SW 1271 (cell line): ENCODE measurements at places on chromosomes 3 and 15.

DNA sequence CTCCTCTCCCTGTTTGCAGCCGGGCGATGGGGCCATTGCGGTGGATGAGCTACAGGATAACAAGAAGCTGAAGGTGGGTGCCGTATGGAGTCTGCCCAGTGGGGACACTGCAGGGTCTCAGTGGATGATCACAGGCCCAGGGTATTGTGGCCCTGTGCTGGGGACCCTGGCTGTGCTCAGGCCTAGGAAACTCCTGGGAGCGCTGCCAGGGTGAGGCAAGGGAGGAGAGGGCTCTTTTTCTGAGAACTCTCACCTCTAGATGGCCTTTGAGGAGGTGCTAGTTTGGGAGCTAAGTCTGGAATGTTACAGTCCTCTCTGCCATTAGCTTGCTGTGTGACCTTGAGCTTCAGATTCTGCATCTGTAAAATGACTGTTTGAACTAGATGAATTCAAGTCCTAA, 16.4 kb downstream of the SLC24A1 start:
- DNase-seq = no peak

GRCh38 chr3:171879472-171879871, 36.3 kb downstream of the TMEM212 start:
- DNase-seq = no peak

- DNase-seq = no peak
Measured at GRCh38 chr3:10004960-10005564, 18.4 kb upstream of the EMC3 start.

DNA sequence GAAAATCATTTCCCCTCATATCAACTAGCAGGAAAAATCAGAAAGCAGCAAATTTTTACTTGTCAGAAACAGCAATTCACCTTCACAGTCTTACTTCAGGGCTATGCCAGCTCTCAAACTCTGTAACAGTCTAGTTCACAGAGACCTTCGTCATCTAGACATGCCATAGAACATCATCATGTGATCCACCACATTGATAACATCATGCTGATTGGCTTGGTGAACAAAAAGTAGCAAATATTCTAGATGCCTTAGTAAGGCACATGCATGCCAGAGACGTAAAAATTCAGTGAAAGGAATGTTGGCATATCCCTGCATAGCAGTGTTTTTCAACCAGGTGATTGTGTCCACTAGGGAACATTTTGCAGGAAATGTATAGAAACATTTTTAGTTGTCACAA, 8.6 kb upstream of the SCAPER start:
- DNase-seq = no peak

DNA sequence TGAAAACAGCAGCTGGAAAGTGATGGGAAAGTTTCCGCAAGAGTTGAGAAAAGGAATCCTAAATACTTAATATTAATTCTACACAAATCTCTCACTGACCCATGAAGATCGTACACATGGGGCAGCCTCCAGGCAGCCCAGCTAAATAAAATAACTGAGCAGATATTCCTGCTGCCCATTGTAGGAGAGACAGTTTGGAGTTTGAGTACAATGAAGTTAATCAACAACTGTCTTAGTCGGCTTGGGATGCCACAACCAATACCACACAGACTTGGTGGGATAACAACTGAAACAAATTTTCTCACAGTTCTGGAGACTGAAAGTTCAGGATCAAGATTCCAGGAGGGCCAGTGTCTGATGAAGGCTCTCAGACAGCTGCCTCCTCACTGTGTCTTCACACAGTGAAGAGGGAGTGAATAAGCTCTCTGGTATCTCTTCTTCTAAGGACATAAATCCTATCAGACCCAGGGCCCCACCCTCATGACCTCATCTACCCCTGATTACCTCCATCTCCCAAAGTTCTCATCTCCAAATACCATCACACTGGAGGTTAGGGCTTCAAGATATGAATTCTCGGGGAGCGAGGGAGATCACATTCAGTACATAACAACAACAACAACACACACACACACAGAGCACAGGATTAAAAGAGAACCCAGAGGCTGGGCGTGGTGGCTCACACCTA, 9.7 kb downstream of the TRPM7 start:
- no peak for DNase-seq

DNA sequence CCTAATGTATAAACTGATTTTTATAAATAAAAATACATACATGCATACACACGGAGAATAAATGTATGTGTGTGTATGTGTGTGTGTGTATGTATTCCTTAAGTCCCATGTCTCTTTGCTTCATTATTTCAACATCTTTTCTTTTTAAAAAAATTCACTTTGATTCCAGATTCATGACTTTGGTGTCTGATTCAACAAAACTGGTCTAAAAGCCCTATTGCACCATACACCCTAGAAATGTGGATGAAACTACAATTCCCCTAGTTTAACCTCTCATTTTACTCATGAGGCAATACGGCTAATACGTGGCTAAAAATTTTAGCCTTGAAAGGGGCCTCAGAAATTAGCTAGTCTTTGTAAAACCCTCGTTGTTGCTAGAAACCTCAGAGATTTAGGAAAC, 228.1 kb downstream of the ADAMTS9 start:
- no peak for DNase-seq

DNA sequence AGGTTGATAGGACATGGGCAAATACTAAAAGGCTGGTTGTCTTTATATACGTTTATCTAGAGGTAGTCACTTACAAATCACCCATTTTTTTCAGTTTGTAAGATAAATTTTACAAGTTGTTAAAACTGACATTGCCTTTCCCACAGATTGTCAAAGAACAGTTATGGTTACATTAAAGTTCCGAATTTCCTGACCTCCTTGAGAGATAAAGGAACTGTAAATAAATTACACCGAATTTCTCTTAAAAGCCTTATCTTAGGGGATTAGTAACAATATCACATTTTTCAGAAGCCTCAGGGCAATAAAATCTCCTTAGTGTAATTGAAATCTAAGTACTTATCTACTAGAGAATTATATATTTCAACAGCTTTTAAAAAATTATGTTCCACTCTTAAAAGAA, 49.5 kb downstream of the ZPLD1 start:
- no peak for DNase-seq

GRCh38 chr15:71698030-71698429, 112.3 kb upstream of the NR2E3 start:
- no peak for DNase-seq

DNA sequence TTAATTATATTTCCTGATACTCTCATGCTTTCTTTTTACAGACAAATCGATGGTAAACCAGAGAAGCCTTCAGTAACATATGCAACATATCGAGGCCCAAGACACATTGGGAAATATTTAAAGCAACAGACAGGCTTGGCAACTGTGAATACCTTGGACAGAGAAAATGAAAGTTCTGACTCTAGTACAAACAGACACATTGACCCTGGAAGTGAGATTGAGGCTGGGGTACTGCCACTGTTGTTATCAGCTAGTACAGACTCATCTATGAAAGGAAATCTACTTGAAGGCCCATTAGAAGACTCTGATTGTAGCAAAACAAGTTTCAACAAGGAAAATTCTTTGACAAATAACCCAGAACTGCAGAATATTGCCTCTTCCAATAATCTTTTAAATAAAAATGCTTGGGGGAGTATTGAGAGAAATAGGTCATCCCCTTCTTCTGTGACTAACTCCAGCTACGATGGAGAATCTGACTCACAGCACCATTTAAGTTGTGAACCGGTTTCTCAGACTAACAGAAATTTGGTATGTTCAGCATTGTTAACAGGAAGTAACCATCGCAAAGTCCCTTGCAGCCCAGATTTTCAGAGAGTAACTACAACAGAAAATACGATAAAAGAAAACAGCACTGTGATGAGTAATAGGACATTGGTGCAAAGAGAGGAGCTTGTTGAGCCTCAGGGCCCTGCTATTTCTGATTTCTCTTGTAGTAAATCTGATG, 50.2 kb downstream of the CRYBG3 start:
- DNase-seq = no peak

DNA sequence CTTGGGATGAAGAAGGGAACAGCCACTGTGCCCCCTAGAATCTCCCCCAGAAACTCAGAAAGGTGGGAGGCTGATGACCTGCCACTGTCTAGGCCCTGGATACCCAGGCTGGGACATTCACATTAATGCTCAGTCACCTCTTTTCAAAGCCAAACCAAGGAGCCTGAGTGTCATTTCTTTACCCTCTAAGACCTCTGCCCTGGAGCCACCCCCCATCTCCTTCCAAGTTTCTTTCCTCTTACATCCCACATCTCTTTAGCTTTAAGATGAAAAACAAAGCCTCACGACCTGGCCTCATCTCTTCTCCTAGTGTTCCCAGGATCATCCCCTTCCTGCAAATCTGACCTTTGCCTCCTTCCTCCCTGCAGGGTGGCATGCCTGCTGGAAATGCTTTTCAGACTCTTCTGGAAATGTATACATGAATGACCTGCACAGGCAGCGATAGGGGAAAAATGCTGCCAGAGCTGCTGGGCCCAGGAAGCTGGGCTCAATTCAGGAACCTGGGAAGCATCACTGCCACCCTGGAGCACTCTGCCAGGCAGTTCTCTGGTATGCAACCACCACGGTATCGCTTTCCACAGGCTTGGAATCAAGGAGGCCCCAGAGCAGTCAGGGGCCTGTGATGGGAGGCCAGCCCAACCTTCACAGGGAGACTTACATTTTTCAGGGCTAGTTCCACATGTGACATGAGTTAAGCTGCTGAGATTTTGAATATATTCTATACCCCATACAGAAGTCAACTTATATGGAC, 67.6 kb downstream of the DAPK2 start:
- no peak for DNase-seq

- no peak for DNase-seq
Measured at GRCh38 chr3:144105542-144105941, 133.9 kb downstream of the DIPK2A start.

DNA sequence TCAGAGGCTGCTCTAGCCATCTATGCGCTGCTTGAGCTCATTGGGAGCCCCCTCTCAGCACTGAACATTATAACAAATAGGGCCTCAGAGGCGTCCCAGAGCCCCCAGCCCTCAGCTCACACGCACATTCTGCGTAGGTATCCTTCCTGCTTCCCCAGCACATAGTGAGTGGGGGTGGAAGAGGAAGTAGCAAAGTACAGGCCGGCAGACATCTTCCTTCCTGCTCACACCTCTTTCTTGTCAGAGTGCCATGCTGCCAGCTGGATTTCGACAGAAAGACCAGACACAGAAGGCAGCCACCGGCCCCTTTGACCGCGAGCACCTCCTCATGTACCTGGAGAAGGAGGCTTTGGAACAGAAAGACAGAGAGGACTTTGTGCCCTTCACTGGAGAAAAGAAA, 16.6 kb downstream of the TMOD2 start:
- no peak for DNase-seq

- DNase-seq = no peak
Measured at GRCh38 chr15:53644660-53645059, 114.8 kb downstream of the WDR72 start.

DNA sequence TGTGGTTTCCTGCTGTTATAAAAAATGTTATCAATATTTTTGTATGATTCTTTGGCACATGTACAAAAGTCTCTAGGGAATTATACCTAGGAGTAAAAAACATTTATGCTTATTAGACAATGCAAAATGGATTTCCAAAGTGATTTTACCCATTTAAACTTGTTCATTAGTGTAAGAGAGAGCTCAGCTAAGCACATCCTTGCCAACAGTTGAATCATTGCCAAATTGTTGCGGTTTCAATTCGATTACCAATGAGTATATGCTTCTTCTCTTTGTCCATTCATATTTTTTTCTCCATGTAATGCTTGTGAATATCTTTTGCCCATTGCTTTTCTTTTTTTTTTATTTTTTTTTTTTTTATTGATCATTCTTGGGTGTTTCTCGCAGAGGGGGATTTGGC, 17.2 kb downstream of the CASR start:
- DNase-seq = no peak

DNA sequence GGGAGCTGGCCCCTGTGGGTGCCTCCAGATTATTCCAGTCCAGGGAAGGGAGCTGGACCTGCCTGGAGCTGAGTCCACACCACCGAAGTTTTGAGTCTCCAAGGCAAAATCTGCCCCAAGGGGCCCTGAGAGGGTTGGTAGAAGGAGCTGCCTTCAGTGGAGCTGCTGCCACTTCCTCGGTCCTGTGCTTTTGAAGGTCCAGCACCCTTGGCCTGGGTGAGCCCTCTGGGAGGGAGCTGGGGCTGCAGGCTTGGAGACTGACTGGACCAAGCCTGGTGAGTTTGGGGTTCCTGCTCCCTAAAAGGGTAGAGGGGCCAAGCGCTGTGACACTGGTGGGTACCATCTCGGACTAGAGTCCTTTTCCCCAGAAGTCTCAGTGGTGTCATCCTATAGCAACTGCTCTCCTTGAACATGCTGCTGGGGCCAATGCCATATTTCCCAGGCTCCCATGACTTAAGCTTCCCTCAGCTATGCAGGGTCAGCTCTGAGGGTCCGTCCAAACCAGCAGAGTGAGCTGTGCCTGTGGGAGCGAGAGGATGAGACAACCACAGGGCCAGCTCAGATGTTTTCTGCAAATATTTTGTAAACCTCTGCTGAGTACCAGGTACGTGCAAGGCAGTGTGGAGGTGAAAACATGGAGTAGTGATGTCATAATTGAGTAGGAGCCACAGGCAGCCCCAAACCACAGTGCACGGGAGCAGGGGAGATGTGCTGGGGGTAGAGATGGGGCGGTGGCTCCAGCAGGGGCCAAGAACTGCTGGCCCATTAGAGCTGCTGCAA, 96.0 kb downstream of the ABHD5 start:
- no peak for DNase-seq

- no peak for DNase-seq
Measured at GRCh38 chr3:189137416-189137815, 34.4 kb upstream of the TPRG1 start.

DNA sequence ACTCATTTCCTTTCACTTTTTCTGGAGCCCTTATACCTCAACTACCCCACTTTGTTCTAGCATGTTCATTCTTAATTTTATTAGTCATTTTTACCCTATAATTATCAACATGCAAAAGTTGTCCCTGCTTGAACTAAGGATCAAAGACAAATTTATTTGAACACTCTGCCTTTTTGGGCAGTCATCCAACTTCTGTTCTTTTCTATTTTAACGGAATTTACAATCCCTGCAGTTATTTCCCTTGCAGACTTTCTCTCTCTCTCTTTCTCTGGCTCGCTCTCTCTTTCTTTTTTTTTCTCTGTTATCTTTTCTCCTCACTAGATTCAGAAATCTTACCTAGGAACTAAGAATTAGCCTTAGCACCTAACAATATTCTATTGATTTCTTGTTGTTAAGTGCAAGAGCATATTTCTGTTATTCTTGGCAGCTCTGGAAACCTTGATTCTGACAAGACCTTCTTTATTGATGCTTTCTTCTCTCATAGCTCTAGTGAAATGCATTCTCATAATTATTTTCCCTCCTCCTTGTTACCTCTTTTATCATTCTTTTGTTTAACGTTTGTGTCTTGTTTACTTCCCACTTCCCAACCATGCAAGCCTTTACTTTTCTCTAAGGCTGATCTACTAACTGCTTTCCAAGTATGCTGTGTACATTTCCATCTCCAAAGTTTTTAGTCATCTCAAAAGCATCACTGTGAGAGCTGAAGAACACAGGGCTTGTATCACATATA, 951.6 kb downstream of the DIPK2A start:
- no peak for DNase-seq

- no peak for DNase-seq
Measured at GRCh38 chr3:64457811-64458210, 230.0 kb downstream of the ADAMTS9 start.

- peak; percentile 59 for DNase-seq
Measured at GRCh38 chr15:72472992-72473610, 1.0 kb upstream of the ARIH1 start.
